ENCODE measurements at places on chromosomes 1 and 21. TPM values are rescaled to one million over a fixed set of nuclear protein-coding genes. Genes with fewer than 3 reads are reported as not detected.

- H3K27ac ChIP-seq: no peak overlapping the region
- no peak overlapping the region for H3K4me3 ChIP-seq
- no peaks in the 10 kb centered on the region for H3K27me3 ChIP-seq
These were observed 15.1 kb upstream of the PCP4 start for GRCh38 chr21:39852021-39852721.

DNA sequence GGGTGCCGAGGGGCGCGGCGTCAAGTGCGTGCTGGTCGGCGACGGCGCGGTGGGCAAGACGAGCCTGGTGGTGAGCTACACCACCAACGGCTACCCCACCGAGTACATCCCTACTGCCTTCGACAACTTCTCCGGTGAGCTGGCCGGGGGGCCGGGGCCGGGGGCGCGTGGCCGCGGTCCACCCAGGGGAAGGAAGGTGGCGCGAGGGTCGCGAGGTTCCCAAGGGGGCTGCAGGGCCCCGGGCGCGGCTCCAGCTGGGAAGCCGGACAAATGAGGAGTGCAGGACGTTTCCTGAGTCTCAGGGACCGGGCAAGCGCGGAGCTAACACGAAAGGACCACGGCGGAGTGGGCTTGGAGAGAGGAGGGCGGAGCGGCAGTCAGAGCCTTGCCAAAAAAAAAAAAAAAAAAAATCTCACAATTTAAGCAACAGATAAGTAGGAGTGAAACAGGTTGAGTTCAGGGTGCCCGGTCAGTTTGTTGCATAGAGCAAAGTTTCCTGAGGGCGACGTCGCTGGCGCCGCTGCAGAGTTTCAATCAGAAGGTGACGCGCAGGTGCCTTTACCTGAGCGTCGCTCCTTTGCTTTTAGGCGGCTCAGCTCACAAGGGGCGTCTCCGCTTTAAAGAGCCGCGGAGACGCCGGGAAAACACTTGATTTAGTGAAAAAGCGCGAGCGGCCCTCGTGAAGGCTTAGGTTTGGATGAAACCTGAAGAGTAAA, 750 bp downstream of the RHOU start:
- H3K27ac ChIP-seq: no peak overlapping the region
- peak overlapping the region; percentile 40 for H3K4me3 ChIP-seq
- no peaks in the 10 kb centered on the region for H3K36me3 ChIP-seq
- peaks cover 6% of the 10 kb centered on the region for H3K27me3 ChIP-seq
- DNase-seq: peak; percentile 65

GRCh38 chr1:150567717-150568593, 11.5 kb downstream of the MCL1 start:
- H3K4me3 ChIP-seq: peak overlapping the region; percentile 5
- DNase-seq: peak; percentile 81
- peak overlapping the region; percentile 95 for H3K27ac ChIP-seq
- peaks cover 24% of the 10 kb centered on the region for H3K4me1 ChIP-seq
- no peaks in the 10 kb centered on the region for H3K27me3 ChIP-seq
- H3K36me3 ChIP-seq: peaks cover 11% of the 10 kb centered on the region

- H3K27me3 ChIP-seq: no peaks in the 10 kb centered on the region
- H3K36me3 ChIP-seq: no peaks in the 10 kb centered on the region
- no peak overlapping the region for H3K4me3 ChIP-seq
- H3K27ac ChIP-seq: no peak overlapping the region
These were observed 6.5 kb upstream of the ATP1A2 start for GRCh38 chr1:160108888-160109662.

- peaks cover 7% of the 10 kb centered on the region for H3K4me1 ChIP-seq
- H3K36me3 ChIP-seq: no peaks in the 10 kb centered on the region
- H3K27me3 ChIP-seq: no peaks in the 10 kb centered on the region
These were observed 19.4 kb downstream of the ATP2B4 start for GRCh38 chr1:203645996-203646395.

The ADAMTS4 gene
- total RNA-seq: 7.2 TPM

Data from H1 (cell line).